CD4-positive, alpha-beta T cell treated with Interleukin-15 for 4 hours (primary cell): ENCODE measurements at places on chromosomes 16 and 17.

DNA sequence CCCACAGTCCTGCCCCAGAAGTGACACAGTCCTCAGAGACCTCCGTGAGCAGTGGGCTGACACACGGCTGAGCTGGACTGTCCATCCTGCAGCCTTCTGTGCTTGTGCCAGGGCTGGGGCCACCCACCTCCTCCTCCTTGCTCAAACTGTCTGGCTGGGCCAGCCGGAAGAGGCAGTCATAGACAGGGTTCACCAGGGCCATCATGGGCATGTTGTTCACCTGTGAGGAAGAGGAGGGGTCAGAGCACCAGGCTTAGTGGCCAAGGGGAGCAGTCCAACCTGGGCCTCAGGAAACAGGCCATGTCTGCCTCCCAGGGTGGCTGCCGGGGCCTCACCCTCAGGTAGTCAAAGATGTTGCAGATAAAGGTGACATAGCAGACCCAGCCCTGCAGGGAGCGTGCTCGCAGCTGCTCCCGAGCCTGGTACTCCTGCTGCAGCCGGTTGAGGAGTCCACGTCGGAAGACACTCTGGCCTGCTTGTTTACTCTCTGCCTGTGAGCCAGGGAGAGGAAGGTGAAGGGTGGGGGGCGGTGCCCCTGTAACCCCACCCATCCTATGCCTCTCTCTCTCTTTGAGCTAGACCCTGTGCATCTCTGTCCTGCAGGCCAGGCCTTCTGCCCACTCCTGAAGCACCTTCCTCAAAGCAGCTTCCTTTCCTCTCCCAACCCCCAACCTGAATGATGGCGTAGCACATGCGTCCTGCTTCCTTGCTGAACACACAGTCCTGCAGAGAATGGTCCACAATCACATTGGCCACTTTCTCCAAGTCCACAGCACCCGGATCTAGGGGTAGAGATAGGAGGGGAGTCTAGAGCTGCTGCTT is 3.4 kb downstream of the MIF4GD start:
- DNase-seq: no peak

GRCh38 chr16:3215601-3216262 is 19.2 kb downstream of the ZNF200 start:
- no peak for DNase-seq

DNA sequence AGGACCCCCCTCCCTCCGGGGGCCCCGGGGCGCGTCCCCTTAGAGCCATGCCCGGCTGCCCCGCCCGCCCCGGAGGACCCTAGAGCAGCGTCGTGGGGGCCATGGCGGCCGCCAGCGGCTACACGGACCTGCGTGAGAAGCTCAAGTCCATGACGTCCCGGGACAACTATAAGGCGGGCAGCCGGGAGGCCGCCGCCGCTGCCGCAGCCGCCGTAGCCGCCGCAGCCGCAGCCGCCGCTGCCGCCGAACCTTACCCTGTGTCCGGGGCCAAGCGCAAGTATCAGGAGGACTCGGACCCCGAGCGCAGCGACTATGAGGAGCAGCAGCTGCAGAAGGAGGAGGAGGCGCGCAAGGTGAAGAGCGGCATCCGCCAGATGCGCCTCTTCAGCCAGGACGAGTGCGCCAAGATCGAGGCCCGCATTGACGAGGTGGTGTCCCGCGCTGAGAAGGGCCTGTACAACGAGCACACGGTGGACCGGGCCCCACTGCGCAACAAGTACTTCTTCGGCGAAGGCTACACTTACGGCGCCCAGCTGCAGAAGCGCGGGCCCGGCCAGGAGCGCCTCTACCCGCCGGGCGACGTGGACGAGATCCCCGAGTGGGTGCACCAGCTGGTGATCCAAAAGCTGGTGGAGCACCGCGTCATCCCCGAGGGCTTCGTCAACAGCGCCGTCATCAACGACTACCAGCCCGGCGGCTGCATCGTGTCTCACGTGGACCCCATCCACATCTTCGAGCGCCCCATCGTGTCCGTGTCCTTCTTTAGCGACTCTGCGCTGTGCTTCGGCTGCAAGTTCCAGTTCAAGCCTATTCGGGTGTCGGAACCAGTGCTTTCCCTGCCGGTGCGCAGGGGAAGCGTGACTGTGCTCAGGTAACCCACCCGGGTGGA is 759 bp downstream of the ALKBH5 start:
- peak; percentile 64 for DNase-seq

GRCh38 chr17:28078341-28079229 is 36.1 kb downstream of the NLK start:
- DNase-seq: no peak

GRCh38 chr16:85749771-85750145 is 1.1 kb downstream of the C16orf74 start:
- no peak for DNase-seq

DNA sequence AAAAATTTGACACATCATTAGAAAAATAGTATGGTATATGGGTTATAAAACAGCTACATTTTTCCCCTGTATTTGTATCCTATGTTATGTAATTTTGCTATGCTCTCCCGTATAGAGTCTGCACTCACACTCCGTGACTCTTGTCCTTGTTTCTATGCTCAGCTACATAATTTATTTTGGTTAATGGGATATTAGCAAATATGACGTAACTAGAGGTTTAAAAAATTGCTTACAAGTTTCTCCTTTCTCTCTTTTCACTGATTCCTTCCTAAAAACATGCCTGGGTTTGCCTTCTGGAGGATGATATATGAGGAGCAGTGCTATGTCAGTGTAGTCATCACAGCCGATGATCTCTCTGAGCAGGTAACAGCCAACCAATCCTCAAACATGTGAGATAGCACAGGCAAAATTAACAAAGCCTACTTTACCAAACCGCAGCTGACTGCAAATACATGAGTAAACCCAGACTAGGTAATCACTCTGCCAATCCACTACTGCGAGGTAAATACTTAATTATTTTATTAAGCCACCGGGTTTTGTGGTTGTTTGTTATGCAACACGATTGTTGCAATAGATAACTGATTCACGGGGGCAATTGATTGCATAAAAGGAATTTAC is 126.9 kb downstream of the KIF2B start:
- DNase-seq: no peak

GRCh38 chr17:58823051-58823525 is 67.4 kb downstream of the PPM1E start:
- DNase-seq: no peak

DNA sequence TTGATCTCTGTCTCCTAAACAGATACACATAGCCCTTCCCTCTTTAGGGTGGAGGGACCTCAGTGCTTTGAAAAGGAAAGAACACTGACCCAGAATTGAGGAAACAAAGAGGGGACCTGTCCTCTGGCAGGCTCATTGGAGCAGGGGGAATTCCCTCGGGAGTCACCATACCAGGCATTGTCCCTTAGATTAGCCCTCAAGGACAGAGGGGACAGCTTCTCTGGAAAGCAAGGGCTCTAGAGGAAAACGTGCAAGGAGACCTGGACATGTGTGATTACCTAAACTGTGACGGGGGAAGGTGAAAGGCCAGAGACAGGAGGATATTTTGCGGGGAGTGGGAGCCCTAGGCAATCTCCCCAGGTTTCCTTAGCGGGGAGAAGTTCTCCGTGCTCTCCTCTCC is 7.6 kb upstream of the FZD2 start:
- DNase-seq: no peak

GRCh38 chr16:28604186-28604565 is 5.7 kb downstream of the SULT1A1 start:
- no peak for DNase-seq

DNA sequence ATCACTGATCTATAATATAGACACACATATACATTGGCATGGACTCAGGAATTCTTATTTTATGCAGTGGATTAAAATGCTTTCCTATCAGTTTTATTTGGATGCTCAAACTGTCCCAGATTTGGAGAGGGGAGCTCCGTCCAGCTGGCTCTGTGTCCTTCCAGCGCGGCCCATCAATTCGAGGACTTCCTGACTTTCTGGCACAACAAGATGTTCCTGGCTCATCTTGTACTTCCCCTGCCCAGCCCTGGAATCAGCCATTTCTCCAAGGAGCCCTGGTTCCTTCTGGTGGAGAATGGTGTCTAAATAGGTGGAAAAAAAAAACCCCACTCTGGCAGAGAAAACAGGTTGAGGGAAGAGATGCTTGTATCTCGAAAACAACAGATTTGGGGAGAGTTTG is 94.5 kb downstream of the CRISPLD2 start:
- no peak for DNase-seq

- no peak for DNase-seq
Measured at GRCh38 chr16:2981177-2981898, 1.1 kb upstream of the PKMYT1 start.

DNA sequence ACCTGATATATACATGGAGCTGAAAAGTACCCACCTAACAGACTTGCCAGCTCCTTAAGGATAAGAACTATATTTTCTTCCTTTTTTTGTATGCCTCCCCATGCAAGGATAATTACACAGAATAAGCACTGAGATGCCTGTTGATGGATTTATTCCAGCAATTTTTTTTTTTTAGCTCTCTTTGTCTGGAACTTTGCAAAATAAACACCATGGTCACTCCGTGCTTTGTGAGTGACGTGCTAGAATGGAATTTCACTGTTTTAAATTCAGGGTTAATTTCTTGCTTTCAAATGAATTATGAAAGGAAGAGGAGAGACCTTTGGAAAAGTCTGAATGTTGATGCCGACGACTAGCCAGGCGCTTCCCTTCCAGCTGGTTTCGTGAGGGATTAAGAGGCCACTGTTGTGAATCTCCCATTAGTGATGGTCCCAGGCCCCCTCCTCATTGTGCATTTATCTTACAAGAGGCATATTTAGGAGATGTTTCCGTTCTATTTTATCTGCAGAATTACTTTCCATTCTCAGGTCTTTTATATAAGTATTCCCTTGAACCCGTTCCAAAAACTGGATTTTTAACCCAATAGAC is 529.1 kb downstream of the WWOX start:
- no peak for DNase-seq

DNA sequence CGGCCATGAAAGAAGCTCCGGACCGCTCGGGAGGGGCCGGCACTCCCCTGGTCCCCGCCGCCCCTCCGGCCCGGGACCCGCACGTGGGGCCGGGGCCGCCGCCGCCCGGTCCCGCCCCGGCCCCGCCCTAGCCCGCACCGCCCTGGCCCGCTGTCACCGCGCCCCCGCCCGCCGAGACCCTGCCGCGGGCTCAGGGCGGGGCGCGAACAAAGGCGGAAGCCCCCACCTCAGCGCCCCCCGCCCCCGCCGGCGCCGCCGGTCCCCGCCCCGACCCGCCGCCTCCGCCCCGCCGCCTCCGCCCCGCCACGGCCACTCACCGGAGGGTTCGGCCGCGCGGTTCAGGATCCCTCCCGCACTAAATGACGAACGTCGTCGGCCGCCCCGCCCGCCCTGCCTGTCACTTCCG is at the start of gene ARHGDIA:
Gene ARHGDIA (minus strand): TSS at position 357 of the 406 bp plus-strand sequence. CDS start 1,407 bp downstream, outside the sequence.
- no peak for DNase-seq

GRCh38 chr16:77276661-77277060 is 77.5 kb downstream of the SYCE1L start:
- DNase-seq: no peak

DNA sequence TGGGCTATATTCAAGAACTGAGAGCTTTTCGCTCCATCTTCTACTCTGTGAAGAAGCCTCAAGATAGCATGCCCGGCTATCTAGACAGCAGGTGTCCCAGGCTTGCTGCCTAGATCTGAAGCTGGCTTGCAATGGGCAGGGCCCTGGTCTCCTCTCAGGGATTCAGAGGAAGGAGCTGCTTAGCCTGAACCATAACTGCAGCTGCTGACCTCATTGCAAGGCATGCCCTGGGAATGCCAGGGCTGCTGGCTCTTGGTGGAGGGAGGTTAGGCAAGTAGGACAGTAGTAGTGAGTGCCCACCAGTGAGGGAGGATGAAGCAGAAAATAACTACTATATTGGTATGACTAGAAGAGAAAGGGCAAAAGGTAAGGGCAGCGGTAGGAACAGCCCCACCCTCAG is 21.3 kb upstream of the SLC35B1 start:
- no peak for DNase-seq

- no peak for DNase-seq
Measured at GRCh38 chr17:63538693-63539595, 11.3 kb upstream of the DCAF7 start.

DNA sequence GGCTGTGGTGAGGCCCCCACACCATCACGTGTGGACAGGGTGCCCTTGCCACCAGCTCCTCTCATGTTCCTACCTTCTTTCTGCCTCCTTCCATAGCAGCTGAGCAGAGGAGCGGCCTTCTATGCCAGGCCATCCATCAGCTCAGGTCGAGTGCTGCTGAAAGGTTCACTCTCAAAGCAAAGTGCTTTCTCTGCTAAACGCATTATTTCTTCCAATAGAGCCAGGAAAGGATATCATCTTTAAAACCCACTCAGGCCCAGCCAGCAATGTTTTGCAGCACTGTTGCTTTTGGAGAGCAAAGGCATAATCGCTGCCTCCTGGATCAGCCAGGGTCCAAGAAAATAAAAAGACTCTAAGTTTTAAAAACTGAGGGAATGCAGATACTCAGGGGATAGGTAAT is 54.9 kb upstream of the GPRC5B start:
- DNase-seq: no peak

DNA sequence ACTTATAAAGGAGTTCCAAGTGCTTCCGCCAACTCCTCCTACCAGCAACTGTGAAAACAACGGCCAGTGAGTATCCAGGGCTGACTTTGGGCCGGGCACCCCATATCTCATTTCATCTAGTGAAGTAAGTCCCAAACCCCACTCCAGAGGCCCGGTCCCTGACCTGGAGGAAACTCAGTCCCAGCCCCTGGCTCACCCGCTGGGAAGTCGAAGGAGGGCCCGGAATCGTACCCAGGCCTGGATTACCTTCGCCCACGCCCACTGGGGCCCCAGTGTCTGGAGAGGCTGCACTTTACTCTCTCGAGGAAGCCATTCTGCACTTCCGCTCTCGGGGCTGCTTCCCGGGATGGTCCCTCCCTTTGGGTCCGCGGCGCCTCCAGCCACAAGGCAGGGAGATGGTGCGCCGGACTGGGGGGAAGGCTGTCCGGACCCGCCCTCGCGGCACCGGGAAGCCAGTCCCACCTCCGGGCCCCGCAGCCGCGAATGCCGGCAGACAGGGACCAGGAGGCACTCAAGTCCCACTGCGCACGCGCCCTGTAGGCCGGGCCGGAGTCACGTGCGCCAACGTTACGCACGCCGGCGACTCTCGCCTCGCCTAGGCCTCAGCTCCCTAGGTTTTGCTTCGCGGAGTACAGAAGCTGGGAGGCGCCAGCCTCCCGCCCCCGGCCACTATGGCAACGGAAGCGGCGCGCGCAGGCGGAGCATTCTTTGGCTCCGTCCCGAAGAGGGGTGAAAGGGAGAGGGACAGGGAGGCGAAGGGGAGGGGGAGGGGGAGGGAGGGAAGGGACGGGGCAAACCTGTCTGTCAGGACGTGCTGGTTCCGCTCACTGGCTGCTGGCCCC is at the start of gene CMTR2:
Gene CMTR2 (minus strand): TSS at position 513 of the 842 bp plus-strand sequence. CDS start 3,482 bp downstream, outside the sequence.
- DNase-seq: peak; percentile 88

- DNase-seq: no peak
Measured at GRCh38 chr17:80577876-80578570, 33.4 kb downstream of the RPTOR start.

DNA sequence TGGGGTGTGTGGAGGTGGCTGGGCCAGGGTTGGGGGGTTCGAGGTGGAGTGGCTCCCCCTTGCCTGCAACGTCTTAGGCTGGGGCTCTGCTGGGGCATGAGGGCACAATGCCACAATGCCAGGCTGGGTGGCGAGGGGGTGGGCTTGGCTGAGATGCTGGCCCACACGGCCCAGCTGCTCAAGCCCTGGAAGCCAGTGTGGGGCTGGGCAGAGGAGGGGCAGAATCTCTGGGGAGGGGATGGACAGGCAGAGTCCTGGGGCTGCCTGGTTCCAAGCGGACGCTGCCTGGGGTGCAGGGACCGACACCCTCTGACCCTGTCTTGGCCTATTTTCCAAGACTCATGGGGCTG is 37.5 kb upstream of the SSTR5 start:
- DNase-seq: no peak

GRCh38 chr17:18958611-18959010 is 6.6 kb downstream of the SLC5A10 start:
- no peak for DNase-seq

GRCh38 chr16:68737046-68737729 is at the start of gene CDH1:
TSS of gene CDH1 (plus strand) at chr16:68737292. CDS start at chr16:68737416, 124 bp downstream.
- DNase-seq: no peak
